ENCODE measurements at places on chromosomes 16 and 17.

- no peak for DNase-seq
Measured at GRCh38 chr17:32314636-32315035, 27.3 kb downstream of the C17orf75 start.

DNA sequence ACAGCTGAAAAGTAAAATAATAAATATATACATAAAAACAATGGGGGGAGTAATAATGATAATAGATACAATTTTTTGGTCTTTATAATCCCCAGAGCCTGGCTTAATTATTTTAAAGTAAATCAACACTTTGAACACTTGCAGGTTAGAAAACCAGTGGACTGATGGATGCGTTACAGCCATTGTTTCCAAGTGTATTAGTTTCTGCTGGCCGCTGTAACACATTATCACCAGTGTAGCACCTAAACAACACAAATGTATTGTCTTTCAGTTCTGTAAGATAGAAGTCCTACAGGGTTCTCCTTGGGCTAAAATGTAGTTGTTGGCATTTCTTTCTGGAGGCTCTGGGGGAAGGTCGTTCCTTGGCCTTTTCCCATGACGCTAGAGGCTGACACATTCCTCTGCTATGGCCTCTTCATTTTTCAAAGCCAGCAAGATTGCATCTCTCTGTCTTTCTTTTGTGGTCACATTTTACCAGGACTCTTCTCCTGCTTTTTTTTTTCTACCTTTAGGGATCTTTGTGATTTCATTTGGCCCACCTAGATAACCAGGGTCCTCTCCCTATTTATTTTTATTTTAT, 116.8 kb downstream of the WWOX start:
- DNase-seq = no peak

DNA sequence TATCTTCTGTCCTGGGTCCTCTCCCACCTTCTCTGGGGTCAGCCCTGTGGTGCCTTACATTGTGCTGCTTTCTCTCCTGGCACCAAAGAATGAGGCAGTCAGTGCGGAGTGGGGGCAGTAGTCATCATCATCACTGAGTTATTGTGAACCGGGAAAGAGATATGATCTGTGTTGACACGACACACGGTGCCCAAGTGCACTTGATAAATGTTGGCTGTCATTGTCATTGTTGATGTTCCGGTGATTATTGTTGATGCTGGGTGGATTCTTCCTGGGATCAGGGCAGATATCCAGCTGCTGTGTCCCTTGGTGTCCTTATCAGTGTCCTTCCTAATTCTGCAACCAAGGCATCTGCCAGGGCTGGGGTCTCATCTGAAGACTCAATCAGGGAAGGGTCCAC, 121.7 kb downstream of the ABCC6 start:
- no peak for DNase-seq

- no peak for DNase-seq
Measured at GRCh38 chr17:34291721-34292348, 6.3 kb downstream of the CCL11 start.

GRCh38 chr17:8447799-8448198, 12.1 kb downstream of the NDEL1 start:
- DNase-seq = no peak

- DNase-seq = no peak
Measured at GRCh38 chr17:78591263-78591671, 14.1 kb upstream of the DNAH17 start.

- no peak for DNase-seq
Measured at GRCh38 chr16:19817122-19817521, 67.5 kb downstream of the GPRC5B start.

- no peak for DNase-seq
Measured at GRCh38 chr17:57257895-57258851, 1.9 kb downstream of the MSI2 start.

- DNase-seq = no peak
Measured at GRCh38 chr16:71576971-71577370, at the start of gene TAT. TSS of gene TAT (minus strand) at chr16:71577092. CDS start at chr16:71576415, 677 bp downstream.

GRCh38 chr16:70749681-70750601, 51.0 kb downstream of the VAC14 start:
- DNase-seq = no peak

- no peak for DNase-seq
Measured at GRCh38 chr16:4046221-4046620, 70.0 kb downstream of the ADCY9 start.

- DNase-seq = no peak
Measured at GRCh38 chr17:37399265-37399803, 7.3 kb downstream of the ACACA start.

DNA sequence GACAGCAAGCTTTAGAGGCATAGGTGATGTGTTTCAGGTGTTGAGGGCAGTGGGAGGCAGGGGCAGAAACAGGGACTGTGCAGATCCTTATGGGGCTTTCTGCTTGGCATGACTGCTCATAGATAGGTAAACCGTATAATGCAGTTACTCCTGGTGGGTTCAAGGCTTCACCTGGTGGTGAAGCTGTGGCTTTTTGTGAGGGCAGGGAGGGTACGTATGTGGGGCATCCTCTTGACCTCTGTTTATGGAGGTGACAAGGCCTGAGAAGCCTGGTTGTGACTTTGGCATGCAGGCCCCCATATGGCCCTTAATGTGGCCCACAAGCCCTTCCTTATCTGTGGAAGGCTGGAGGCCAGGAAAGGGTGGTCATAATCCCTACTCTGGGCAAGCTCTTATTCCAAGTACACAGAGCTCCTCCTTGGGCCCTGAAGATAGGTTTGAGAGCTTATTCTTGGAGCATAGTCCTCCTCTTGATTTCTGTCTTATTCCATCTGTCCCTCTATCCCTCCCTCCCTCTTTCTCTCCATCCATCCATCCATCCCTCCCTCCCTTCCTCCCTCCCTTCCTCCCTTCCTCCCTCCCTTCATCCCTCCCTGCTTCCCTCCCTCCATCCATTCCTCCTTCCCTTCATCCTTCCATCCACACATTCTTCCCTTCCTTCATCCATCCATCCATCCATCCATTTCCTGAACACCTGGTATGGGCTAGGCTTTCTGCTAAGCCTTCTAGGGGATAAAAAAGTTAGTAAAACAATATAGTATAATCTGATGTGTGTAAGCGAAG, 1.3 kb upstream of the CCL16 start:
- DNase-seq = no peak

GRCh38 chr17:51014129-51014528, 106.5 kb downstream of the SPAG9 start:
- no peak for DNase-seq

GRCh38 chr17:28734712-28735241, 6.2 kb downstream of the NEK8 start:
- no peak for DNase-seq

DNA sequence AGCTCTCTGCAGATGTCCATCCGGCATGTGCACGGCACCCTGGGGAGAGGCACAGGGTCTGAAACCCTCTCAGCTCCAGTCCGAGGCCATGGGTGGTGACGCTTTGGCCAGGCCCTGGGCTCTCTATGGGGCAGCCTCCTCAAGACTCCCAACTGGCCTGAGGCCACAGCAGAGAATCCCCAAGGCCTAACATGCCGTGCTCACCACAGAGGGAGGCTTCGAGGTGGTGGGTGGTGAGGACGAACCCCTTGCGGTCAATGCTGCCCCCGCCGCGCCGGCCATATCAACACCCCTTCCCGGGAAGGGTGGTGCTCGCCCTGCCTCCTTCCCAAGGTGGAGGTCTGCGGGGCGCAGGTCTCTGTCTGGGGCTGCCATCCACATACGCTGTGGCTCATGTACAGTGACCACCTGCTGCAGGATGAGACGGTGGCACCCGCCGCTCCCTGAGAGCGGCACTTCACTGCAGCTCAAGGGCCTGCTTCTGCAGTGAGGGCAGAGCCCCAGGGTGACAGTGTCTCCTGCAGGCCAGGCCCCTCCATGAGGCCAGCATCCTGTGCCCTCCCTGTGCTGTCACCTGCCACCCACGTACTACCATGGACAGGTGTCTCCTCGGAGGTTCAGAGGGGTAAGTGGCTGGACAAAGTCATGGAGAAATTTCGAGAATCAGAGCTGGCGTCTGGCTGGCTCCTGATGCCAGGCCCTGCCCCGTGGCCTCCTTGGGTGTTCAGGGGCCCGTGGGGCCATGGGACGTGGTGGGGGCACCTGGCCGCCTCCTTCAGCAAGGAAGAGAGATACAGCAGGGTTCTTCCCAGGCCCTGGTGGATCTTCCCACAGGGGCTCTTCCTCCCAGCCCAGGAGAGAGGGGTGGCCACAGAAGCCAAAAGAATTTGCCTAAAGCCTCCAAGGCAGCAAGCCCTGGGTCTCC, 54.6 kb upstream of the ACSF3 start:
- DNase-seq = no peak

DNA sequence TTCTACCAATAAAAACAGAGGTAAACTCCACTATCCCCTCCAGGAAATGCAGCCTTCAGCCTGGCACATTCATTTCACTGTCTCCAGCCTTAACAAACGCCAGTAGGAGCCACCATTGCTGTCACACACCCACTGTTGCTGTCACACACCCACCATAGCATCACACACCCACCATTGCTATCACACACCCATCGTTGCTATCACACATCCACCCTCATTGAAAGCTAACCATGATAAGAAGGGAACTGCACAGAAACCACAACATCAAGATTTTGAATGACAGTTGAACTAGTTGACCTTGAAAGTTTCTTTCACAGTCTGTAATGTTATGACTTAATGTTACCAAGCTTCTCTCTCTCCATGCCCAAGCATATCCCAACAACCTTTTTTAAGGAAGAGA, 38.1 kb downstream of the SHCBP1 start:
- DNase-seq = no peak

- no peak for DNase-seq
Measured at GRCh38 chr16:1071561-1072225, 854 bp upstream of the SSTR5 start.

DNA sequence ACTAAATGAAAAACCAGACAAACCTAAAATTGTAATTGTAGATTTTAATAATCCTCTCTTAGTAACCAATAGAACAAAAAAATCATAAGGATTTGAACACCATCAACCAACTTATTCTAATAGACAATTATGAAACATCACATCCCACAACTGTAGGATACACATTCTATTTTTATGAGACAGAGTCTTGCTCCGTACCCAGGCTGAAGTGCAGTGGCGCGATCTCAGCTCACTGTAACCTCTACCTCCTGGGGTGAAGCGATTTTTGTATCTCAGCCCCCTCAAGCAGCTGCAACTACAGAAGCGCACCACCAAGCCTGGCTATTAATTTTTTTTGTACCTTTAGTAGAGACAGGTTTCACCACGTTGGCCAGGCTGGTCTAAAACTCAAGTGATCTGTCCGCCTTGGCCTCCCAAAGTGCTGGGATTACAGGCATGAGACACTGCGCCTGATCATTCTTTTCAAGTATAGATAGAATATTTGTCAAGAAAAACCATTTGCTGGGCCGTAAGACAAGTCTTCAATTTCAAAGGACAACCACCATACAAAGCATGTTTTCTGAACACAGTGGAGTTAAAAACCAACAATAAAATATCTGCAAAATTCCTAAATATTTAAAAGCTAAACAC, 49.8 kb downstream of the CREBBP start:
- DNase-seq = no peak

- no peak for DNase-seq
Measured at GRCh38 chr17:27771586-27771985, 28.7 kb downstream of the NOS2 start.

DNA sequence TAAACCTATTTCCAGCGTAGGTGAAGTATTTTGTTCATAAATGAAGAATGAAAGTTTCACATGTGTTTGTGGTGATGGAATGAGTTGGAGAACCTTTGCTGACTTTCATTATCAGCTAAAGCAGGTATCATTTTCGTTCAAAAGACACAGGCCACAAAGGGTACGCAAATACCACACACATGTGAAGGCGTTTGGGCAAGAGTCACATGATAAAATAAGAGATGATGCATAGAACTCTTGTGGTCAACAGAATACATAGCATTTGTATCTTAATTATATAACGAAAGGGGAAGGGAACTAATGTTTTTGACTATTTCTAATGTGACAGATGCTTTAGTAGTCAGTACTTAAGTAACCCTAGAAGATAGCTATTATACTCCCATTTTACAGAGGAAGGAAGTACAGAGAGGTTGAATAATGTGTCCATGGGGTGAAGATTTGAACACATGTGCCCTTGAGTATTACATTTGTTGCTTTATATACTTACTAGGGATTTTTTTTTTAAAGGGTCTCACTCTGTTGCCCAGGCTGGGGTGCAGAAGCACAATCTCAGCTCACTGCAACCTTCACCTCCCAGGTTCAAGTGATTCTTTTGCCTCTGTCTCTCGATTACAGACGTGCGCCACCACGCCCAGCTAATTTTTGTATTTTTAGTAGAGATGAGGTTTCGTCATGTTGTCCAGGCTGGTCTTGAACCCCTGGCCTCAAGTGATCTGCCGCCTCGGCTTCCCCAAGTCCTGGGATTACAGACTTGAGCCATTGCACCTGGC, 4.8 kb downstream of the RPA1 start:
- DNase-seq = no peak

DNA sequence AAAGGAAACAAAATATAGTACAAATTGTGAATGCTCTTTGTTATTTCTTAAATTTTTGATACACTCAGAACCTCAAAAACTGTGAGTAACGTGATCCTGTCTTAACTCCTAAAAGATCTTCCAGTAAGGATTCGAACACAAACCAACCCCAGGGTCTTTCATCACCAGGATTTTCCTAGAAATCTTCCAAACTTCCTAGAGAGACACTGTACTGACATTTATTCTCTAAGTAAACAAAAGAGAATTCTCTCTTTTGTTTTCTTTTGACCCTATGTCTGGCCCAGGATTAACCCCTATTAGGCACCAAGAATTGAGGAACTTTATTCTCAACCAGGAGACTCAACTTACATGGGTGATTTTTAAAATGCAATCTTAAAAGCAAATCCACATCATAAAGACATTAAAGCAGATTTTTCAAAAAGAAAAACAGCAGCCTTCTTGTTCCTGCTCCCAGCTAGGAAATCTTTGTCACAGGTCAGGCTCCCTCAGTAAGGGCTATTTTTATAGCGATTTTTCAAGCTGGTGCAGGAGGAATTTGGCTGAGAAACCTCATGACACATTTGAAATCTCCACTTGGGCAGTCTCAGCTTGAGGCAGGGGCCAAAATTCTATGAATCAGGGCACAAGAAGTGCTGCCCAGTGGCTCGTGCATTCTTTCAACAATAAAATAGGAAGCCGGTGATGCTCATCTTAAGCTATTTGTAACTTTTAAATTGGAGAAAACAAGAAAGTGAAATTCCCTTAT, 6.2 kb upstream of the SMG1 start:
- no peak for DNase-seq

Data from AML-193 (cell line).